ENCODE measurements at places on chromosomes 13 and 19.

- no peak for DNase-seq
Observed at GRCh38 chr19:1748115-1748872, 5.0 kb upstream of the ONECUT3 start.

GRCh38 chr13:84137292-84137691 lies 255.0 kb upstream of the SLITRK1 start:
- no peak for DNase-seq

DNA sequence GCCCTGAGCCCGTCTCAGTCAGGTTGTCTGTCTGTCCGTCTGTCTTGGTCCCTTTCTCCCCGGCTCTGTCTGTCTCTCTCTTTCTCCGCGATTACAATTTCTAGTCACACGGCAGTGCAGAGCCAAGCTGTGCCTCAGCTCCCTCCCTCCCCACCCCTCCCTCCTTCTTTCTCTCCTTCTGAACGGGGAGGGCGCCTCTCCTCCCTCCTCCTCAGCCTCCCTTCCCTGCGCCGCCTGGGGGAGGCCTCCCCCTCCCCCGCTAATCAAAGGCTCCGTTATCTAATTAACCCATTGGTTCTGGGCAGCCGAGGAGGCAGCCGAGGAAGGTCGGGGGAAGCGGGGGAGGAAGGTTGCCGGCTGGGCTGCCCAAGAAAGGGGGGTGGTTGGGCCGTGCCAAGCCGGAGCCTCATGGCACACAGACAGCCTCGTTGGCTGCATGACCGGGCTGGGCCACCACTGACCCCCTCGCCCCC lies 16.5 kb downstream of the LRRC4B start:
- DNase-seq, result no peak

- no peak for DNase-seq
Observed at GRCh38 chr13:71626421-71627117, 240.4 kb downstream of the DACH1 start.

DNA sequence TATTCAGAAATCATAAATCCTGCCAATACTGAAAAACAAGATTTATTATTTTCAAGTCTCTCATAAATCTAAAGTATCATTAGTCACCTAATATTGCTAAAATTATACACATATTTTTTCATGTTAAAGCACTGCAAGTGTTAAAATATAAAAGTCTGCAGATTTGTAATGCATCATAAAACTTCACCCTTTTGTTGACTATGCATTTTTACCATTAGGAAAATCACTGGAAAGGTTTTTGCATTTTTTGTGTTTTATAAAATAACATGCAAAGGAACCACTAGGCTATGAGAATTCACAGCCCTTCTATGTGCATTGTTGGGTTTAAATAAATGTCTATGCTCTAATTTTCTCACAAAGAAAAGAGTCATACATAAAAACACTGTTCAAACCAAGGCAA lies 407.3 kb downstream of the DACH1 start:
- no peak for DNase-seq

DNA sequence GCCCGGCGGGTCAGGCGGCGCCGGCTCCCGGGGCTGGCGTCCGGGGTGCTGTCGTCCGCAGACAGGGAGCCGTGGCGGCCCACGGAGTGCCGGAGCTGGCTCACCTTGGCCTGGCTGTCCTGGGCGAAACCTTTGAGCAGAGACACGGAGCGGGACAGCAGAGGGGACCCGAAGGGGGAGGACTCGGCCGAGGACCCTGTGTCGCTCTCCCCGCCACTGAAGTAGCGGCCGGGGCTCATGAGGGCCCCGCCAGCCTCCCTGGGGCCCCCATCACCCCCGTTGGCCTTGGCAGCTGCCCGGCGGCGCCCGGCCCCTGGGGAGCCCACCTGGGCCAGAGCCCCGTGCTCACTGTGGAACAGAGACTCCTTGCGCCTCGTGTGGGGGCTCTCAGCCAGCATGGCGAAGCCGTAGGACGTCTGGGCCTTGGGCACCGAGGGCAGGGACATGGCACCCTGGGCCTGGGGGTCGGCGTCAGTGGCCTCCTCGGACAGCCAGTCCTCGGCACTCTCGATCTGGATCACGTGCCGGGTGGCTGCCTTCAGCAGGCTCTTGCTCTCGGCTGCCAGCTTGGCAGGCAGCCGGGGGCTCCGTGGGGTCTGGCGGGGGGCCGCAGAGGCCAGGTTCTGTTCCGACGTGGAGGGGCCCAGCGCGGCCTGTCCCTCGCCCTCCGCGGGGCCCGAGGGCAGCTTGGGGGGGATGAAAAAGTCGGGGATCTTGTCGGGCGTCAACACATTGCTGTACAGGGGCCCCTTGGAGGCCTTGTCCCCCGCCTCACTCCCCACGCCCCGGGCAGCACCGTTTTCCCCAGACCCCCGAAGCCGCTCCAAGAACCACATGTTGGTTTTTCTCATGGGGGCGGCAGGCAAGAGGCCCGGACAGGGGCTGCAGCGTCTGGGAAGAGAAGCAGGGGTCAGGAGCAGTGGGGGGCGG lies 1.2 kb downstream of the C2CD4C start:
- peak; percentile 36 for DNase-seq

DNA sequence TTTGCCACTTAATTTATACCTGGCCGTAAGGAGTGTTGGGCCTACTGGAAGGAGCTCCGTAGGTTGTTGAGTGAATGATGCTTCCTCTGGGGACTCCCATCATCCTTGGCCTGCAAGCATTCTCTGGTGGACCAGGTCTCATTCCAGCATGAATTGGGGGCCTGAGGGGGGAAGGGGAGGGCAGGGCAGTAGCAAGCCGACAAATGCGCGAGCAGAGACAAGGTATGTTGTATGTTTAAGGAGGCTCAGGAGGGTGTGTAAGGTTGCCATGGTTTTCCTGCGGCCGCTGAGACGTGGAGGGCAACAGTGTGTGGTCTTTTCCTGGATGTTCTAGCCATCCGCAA lies 749 bp downstream of the ZNF264 start:
- DNase-seq, result no peak

DNA sequence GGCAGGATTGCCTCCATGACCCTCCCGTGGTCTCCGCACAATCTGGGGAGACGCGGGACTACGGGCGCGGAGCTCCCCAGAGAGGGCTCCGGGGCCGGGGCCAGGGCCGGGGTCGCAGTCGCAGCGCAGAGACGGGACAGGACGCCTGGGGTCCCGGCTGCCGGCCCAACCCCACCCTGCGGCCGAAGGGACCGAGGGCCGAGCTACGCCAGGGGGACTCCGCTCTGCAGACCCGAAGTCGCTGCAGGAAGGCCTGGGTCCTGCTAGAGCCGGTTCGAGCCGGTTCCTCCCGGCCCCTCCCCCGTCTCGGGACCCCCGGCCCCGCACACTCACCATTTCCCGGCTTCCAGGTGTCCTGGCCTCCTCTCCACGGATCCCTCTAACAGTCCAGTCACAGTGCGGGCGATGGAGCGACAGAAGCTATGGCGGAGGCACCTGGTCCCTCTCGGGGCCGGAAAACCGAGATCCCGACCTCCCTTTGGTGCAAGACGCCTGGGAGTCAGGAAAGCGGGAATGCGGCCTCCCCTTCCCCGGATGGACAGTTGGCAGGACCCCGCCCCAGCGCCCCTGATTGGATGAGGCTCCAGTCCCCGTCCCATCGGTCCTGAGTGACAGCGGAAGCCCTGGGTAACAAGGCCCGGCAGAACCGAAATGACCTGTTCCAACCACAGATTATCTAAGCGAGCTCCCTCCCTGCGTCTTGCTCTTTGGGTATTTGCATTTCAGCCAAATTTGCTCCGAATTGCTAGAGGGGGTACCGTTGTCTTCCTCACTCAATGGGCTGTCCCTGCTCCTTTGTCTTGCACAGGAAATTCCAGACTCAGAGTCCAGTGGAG lies at the start of gene ZNF625:
Gene ZNF625 (minus strand): TSS at position 512 of the 836 bp plus-strand sequence. CDS start 176 bp downstream, at position 336.
- DNase-seq, result peak; percentile 88

- DNase-seq, result no peak
Observed at GRCh38 chr19:49643466-49643865, 1.5 kb downstream of the SCAF1 start.

DNA sequence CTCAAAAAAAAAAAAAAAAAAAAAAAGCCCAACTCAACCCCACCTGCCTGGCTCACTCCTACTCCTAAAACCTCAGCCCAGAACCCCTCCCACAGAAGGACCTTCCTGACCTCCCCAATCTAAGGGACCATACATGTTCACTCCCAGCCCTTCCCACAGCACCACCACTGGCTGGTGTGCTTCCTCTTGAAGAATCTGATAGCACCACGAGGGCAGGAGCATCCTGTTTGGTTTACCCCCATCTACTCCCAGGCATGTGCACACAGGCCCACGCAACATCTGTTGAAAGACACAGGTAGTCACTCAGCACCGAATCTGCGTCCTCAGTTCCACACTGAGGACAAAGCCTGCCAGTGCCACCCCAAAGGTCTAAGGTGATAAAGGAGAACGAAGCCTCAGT lies 8.2 kb downstream of the LATS2 start:
- no peak for DNase-seq

GRCh38 chr19:50465986-50466705 lies 10.2 kb upstream of the EMC10 start:
- DNase-seq, result no peak

- DNase-seq, result no peak
Observed at GRCh38 chr13:36082806-36083205, 48.4 kb downstream of the DCLK1 start.

DNA sequence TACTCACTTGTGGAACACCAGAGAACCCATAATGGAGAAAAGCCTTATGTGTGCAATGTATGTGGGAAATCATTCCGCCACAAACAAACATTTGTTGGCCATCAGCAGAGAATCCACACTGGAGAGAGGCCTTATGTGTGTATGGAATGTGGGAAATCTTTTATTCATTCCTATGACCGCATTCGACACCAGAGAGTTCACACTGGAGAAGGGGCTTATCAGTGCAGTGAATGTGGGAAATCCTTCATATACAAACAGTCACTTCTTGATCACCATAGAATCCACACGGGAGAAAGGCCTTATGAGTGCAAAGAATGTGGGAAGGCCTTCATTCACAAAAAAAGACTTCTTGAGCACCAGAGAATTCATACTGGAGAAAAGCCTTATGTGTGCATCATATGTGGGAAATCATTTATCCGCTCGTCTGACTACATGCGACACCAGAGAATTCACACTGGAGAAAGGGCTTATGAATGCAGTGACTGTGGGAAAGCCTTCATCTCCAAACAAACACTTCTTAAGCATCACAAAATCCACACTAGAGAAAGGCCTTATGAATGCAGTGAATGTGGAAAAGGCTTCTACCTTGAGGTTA lies 10.9 kb downstream of the ZNF549 start:
- no peak for DNase-seq

GRCh38 chr19:5336195-5336965 lies 4.2 kb downstream of the PTPRS start:
- no peak for DNase-seq

All from mesothelial cell of epicardium (in vitro differentiated cells).